ENCODE measurements at places on chromosomes 6 and 20. TPM values are rescaled to one million over a fixed set of nuclear protein-coding genes. Genes with fewer than 3 reads are reported as not detected.

GRCh38 chr6:162261598-162261997 lies 466.0 kb downstream of the PRKN start:
- no peak for DNase-seq

- no peak for DNase-seq
Measured at GRCh38 chr20:46691196-46691595, 2.0 kb upstream of the TP53RK start.

DNA sequence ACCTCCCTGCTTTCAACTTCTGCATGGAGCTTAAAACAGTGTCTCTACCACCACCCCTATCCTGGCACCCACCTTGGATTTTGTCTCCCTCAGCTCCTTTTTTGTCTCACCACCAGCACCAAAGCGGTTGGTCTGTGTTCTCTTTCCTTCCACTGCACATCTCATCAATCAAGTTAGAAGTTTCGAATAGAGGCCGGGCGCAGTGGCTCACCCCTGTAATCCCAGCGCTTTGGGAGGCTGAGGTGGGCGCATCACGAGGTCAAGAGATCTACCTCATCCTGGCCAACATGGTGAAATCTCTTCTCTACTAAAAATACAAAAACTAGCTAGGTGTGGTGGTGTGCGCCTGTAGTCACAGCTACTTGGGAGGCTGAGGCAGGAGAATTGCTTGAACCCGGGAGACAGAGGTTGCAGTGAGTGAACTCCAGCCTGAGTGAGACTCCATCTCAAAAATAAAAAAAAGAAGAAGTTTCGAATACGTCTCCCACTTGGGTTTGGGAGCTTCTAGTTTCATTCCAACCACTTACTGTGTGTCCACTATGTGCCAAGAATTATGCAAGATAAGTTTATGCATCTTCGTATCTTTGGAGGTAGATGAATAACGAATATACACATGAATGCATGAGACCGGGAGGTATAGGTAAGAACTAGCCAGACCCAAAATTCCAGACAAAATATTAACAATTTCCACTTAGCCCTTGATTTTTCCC lies 5.9 kb downstream of the PCED1A start:
- DNase-seq = no peak

- DNase-seq = no peak
Measured at GRCh38 chr20:61628480-61628879, 376.4 kb downstream of the CDH4 start.

GRCh38 chr6:154370545-154370944 lies 13.9 kb upstream of the IPCEF1 start:
- no peak for DNase-seq

DNA sequence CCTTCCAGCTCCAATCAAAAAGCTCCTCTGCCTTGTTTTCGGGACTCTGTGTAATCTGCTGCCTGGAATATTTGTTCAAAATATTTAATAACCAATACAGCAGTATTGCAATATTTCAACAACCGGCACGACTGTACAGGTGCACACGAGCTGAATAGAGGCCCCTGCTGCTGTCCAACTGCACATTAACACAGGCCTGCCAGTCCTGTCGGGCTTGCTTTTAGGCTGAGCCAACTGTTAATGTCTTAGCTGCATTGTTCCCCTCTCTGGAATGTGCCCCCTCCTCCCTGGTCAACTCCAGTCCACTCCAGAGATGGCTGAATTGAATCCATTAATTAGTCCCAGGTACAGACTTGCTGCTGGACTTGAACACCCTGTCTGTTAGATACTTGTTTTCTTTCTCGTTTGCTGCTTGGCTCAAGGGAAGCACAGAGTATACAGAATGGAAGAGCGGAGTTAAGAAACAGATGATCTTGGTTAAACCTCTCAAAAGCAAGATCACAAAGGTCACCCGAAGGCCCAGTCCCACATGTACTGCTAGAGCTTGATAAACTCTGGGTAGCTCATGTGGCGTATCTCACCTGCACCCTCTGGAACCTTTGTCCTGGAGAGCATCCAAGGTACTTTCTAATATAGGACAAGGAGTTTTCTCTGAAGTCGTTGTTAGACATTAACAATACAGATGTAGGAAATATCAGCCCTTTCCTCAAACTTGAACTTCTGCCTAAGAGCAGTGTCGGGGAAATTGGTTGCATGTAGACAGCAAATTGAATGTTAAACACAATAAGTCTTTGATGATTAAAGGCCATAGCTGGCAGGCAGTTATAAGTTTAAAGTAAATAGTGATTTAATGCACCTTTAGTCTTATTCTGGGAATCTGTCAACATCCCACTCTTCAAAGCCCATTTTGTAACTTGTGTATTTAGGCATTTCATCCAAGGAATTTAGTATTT lies 31.9 kb downstream of the SHLD1 start:
- DNase-seq = peak; percentile 22

- no peak for DNase-seq
Measured at GRCh38 chr6:44011350-44011920, 115.8 kb downstream of the MRPL14 start.

DNA sequence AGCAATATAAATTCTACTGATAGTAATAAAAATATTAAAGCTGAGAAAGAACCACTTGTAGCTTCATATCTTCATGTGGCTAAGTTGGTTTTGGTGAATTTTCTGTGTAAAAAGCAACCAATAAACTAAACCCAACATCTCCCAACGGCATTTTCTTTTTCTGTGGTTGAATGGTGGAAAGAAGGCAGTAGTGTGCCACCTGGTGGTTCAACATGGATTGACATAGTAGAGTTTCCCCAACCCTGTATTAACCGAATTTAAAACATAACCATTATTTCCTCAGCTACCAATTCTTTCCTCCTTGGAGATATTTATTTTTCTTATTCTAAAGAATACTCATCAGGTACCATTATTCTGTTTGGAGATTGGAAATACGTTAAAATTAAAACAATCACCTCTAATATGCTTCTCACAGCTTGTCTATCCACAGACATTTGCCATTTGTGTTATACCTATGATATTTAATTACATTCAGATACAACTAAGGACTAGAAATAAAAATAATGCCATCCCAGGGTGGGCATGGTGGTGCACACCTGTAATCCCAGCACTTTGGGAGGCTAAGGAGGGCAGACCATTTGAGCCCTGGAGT lies 117.1 kb upstream of the EEF1E1 start:
- no peak for DNase-seq

DNA sequence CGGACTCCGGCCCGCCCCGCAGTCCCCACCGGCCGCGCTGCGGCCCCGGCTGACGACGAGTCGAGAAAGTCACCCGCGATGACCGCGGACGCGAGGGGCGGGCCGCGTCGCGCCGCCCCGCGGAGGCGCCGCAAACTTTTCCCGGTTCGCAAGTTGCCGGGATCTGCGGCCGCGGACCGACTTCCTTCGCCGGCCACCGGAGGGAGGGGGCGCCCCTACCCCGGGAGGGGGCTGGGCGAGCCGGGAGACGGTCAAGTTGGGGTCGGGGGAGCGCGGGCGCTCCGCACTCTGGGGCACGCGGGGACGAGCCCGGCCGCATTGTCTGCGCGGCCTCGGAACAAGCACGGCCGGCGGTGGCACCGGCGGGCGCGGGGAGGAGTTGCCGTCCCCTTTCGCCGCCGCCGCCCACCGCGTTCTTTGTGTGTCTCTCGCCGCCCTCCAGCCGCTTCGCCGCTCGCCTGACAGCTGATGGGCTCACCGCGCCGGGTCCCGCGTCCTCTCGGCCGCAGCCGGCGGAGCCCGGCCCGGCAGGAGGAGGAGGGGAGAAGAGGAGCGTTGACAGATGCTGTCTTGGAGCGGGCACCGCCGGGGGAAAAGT lies 131.6 kb downstream of the OGFRL1 start:
- peak; percentile 83 for DNase-seq

GRCh38 chr6:147664092-147664491 lies 155.6 kb downstream of the SAMD5 start:
- no peak for DNase-seq

DNA sequence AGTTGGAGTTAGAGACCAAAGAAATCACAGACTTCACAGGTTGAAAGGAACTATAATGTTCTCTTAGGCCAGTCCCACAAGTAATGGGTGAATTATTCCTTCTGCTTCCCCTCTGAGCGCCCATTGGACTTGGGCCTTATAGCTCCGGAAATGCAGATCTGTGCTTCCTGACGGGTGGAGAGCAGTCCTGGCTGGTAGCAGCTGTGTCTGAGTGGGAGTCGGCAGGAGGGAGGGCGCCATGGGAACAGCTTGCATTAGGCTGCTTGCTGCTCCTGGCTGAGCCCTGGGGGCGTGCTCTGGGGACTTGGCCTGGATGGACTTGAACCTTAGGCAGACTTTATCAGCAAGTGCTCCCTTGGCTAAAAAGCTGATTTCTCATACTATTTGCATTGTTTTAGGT lies 18.4 kb upstream of the NUP153 start:
- peak; percentile 71 for DNase-seq

- no peak for DNase-seq
Measured at GRCh38 chr20:32681175-32682084, 7.7 kb upstream of the C20orf203 start.

DNA sequence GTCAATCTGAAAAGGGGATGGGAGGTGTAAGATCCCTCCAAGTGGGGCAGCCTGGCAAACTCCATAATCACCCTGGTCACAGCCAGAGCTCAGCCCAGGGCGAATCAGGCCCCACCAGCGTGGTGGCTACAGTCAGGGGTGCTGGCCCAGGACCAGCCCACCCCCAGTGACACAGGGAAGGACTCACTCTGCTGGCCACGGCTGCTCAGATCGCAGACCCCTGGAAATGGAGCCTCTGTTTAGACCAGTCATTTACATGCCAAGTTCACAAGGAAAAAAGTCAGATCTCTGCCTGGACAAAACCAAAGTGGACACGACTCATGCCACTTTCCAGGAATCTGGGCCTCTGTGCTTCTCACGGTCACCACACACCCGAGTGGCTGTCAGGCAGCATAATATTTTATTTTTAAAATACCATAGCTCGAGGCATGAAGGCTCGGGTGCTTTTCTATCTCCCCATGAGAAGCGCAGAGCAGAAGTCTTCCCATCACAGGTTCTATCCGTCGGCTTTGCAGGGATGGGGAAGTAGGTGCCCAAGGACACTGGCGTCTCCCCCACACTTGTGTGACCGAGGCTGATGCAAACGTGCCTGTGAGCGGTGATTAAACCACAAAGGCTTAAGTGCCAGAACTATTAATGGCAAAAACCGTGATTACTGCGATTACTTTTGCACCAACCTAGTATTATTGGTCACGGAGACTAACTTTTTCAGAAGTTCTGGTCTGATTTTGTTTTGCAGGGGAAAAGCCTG lies 13.0 kb downstream of the PXDC1 start:
- no peak for DNase-seq

- DNase-seq = no peak
Measured at GRCh38 chr6:41122918-41123317, 31.2 kb downstream of the TREML1 start.

GRCh38 chr20:57023007-57023406 lies 243.4 kb downstream of the BMP7 start:
- DNase-seq = no peak

DNA sequence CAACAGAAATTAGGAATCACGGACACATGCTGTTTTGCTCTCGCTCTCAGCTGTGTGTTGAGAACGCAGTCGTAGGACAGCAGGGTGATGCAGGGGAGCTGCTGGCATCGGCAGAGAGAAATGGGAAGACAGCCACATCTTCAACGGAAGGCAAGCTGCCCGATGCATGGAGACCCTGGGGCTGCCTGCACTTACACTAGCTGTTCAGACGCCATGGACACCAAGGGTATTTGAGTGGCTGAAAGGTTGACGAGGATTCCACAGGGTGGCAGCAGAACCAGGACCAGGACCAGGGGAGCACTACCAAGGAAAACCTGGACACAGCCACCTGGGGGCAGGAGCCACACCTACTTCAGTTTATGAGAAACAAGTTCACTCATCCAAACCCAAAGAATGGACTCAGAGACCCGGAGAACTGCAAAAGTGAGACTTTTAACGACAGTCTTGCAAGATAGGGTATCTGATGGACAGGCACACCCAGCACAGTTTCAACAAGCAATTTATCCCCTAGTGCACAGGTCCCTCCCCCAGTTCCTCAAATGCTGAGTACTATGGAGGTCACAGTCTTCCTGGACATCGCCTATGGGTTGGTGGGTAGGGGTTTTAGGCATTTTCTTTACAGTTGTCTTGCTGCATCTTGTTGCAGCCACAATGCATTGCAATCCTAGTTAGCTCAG lies 56.3 kb upstream of the ENTPD6 start:
- DNase-seq = no peak

DNA sequence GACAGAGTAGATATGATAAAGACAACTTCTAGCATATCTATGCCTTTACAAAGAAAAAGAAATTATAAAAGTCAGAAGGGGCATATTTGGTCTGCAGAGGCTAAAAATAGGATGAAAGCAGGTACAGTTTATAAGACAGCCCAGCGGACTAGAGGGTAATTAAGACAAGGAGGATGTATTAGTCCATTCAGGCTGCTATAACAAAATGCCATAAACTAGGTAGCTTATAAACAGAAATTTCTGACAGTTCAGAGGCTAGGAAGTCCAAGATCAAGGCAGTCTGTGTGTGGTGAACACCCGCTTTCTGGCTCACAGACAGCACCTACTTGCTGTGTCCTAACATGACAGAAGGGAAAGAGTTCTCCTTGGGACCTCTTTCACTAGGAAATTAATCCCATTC lies 5.7 kb downstream of the HBS1L start:
- DNase-seq = no peak

- no peak for DNase-seq
Measured at GRCh38 chr20:50438986-50439407, 71.2 kb upstream of the PTPN1 start.

GRCh38 chr20:1225263-1225782 lies 521 bp upstream of the RAD21L1 start:
- no peak for DNase-seq

GRCh38 chr6:4930025-4930691 lies 73.7 kb downstream of the RPP40 start:
- DNase-seq = no peak

- DNase-seq = no peak
Measured at GRCh38 chr20:51725584-51726176, 42.5 kb downstream of the ATP9A start.

Gene RAET1E
- 0.75 TPM for total RNA-seq

Gene FKBP1C
- total RNA-seq = 4.7 TPM

Gene SAMD10
- 4.0 TPM for total RNA-seq

Gene XKR7
- not detected for total RNA-seq

Gene OR2H1
- total RNA-seq = not detected

Gene PHACTR3
- 1.2 TPM for total RNA-seq

Gene BPI
- not detected for total RNA-seq

Data from heart left ventricle (tissue), 16 donors.